ENCODE measurements at places on chromosomes 3 and 15.

GRCh38 chr15:36185438-36185837, 394.0 kb upstream of the CDIN1 start:
- DNase-seq, result no peak

GRCh38 chr15:90300988-90301706, 35.7 kb downstream of the NGRN start:
- DNase-seq, result peak; percentile 30

GRCh38 chr3:124562769-124563168, 167.5 kb upstream of the UMPS start:
- no peak for DNase-seq

DNA sequence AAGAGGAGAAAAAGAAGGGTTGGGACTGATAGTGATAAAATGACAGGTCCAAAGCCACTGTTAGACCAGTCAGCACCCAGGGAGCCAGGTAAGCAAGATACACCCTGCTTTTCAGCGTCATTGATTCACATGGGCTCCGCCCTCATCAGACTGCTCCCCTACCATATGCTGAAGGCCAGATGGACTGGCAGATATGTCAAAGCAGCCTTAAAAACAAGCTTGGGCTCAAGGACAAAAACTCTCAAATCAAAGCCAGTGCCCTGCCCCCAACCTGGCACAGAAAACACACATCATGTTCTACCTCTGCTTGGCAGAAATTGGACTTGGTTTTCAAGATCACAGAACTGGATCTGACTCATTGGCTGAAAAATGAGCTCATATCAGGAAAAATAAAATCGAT, 33.4 kb downstream of the SH3BP5 start:
- DNase-seq, result no peak
